A172 (cell line): ENCODE measurements at places on chromosomes 16 and 17.

GRCh38 chr16:83185902-83186301 lies 559.1 kb downstream of the CDH13 start:
- DNase-seq: no peak

DNA sequence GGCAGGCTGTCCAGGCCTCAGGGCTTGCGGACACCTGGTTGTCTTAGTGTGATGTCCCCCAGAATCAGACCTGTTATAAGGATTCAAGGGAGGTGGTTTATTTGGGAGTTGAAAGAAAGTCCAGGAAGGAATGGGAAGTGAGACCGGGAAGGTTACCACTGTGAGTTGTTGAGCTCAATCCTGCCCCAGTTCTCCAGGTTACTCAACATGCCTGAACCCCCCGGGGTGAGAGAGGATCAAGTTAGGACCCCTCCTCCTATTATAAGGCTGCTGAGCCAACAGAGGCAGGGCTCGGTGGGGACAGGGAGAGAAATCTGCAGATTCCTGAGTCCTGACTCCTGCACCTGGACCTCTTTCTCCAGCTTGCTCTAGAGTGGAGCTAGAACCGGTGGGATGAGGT lies 86.4 kb downstream of the MRM1 start:
- no peak for DNase-seq

DNA sequence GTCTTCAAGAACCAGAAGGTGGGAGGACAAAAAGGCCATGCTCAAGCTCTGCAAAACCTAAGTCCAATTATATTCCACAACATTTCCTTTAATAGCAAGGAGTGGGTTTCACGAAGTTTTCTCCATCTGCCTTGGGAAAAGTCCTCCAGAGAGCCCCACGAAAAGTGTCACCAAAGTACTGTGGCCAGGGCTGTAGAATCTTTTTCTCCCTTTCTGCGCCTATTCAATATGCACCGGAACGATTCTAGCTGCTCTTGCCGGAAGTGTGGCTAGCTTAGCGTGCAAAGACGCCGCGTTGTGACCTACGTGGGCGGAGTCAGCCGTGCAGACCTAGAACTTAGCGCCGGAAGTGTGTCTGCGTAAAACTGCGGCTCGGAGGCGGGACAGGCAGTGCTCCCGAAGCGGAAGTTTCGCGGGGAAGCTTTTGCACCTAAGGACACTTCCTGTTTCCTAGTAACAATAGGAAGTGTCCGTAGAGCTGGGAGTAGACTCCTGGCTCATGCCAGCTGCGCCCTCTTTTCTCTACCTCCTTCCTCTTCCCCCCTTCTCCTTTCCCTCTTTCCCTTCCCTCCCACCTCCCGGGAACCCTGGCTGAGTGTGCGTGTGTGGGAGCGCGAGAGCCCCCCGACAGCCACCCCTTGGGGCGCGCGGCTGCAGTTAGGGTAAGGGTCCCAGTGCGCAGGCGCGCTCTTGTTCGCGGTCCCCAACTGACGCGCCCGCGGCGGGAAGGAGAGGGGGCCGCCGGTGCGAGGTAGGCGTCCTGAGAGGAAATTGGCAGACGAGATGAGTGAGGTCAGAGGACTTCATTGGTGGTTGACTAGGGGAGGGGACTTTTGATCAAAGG lies at the start of the genes ZNF646 and ZNF668:
Gene ZNF646, plus strand, starts transcription at position 453 of the 844 bp plus-strand sequence. CDS start 1,903 bp downstream, outside the sequence.
Gene ZNF668, minus strand, starts transcription at position 271 of the 844 bp plus-strand sequence. CDS start 9,781 bp downstream, outside the sequence.
- DNase-seq: peak; percentile 99

GRCh38 chr17:70517816-70518215 lies 348.5 kb downstream of the KCNJ2 start:
- DNase-seq: no peak

GRCh38 chr16:77888871-77889270 lies 100.5 kb downstream of the VAT1L start:
- no peak for DNase-seq

DNA sequence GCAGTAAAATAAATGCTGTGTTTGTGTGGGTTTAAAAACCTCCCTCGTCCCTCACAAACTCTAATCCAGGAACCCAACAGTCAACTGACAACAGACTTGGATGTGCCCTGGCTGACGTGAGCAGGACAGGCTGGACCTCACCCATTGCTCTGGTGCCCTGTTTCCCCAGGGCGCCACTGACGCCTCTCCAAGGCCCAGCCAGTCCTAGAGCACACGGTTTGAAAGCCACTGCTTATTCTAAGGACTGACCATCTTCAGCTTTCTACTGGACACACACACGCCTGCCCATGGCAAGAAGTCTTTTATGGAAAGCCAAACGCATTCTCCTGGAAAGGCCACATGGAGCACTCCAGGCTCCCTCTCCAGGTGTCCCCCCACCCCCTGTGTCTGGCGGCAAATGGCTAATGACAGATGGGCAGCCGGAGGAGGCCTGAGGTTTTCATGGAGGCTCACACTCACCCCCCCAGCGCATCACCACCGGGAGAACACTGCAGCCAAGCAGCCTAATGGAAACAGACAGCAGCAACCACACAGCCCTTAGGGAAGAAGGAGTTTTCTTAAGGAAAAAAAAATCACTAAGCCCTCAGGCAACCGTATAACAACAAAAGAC lies 319.2 kb downstream of the SOX9 start:
- DNase-seq: no peak

GRCh38 chr17:83190004-83190385 lies 110.6 kb downstream of the METRNL start:
- no peak for DNase-seq

- no peak for DNase-seq
Observed at GRCh38 chr16:4519274-4520058, 19.1 kb downstream of the CDIP1 start.

GRCh38 chr16:28188085-28188916 lies 23.5 kb downstream of the XPO6 start:
- no peak for DNase-seq

DNA sequence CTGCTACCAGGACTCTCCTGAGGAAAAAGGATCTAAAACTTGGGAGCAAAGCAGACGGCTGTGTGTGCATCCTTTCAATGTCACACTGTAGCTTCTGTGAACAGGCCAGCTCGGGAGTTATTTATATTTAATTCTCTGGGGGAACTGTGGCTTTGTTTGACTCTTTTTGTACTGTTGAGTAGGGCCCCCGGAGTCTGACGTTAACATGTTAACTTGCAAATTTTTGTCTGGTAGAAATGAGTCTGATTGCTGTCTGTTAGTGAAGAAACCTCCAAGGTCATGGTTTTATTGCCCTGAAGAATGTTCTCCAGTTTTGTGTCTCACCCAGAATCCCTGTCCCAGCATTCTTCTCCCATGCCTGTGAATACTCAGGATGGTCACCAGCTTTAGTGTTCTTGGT lies 14.2 kb upstream of the KCNG4 start:
- no peak for DNase-seq

DNA sequence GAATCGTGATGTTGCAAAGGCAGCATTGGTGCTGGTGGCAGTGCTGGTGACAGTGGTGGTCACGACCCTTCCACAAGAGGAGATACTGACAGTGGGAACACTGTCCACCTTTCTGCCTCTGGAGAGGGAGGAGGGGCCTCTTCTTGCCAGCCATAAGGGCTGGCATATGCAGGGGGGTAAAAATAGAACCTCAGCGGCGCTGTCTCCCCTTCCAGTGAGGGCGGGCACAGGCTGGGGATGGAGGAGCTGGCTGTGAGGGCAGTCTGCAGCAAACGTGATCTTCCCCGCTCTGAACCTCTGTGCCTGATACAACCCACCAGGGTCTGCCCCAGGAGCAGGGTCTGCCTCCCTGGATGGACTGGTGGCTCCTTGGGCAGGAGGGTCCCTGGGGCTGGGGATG lies 3.4 kb downstream of the RAP1GAP2 start:
- no peak for DNase-seq

- no peak for DNase-seq
Observed at GRCh38 chr17:39638317-39638716, 1.4 kb downstream of the STARD3 start.

DNA sequence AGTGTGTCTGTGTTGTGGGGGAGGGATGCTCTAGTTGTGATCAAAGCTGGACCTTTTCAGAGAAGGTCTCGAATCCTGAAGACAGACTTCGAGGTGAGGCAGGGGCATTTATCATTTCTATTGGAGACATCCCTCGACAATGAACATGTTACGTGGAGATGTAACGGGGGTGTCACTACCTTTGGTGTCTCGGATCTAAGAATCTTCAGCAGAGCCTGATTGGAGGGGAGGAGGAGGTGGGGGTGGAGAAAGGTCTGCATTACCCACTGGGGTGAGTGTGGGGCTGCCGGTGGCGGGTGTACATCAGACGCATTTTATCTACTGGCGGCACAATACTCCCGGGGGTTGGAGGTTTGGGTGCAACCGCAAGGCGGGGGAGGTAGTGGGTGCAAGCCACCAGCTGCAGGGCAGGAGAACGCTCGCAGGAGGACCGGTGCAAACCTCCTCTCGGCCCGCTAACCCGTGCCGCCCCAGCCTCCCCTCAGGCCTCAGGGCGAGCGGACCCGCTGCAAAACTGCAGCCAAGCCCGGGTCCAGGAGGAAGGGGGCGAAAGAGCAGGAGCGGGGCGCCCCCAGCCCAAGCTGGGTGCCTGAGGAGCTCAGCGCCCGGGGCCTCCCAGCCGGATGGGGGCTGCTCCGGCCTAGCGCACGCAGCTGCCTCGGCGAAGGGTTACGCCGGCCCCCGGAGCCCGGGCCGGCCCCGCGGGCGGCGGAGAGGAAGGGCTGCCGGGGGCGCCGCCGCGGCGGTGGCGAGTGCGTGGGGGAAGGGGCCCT lies 735 bp downstream of the ZNF652 start:
- peak; percentile 34 for DNase-seq

GRCh38 chr17:8503807-8504206 lies 68.1 kb downstream of the NDEL1 start:
- no peak for DNase-seq

DNA sequence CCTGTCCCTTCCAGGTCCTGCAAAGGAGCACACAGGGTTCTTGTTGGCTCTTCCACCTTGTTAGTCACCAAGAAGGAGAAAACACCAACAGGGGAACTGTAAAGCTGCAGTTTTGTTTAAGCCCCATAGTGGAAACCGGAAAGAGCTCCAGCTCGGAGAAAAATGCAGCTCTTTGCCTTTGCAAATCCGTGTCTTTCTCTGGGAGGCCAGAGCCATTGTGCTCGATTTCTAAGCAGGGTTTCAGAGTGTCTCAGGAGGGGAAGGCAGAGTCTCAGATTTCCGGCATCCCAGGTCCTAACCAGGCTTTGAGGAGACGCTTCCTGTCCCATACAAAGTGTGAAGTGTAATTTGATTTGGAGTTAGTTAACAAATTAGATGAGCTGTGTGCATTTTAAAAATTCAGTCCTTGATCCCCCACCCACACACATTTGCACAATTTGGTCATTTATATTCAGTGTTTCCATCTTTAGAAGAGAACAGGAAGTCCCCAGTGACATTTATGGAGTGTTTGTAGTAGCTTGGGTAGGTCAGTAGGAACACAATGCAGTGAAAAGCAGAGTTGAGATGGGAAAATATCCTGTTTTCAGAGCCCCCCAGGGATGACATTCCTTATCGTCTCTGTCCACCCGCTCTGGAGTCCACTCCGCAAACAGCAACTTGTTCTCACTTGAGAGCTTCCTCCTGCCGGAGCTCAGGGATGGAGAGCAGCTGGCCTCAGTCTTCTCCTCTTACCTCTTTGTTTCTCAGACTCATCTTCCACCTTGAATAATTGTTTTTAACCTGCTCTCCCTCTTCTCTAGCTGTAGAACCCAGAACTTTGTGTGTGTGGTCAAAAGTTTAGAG lies 331.9 kb downstream of the SEC14L1 start:
- no peak for DNase-seq

DNA sequence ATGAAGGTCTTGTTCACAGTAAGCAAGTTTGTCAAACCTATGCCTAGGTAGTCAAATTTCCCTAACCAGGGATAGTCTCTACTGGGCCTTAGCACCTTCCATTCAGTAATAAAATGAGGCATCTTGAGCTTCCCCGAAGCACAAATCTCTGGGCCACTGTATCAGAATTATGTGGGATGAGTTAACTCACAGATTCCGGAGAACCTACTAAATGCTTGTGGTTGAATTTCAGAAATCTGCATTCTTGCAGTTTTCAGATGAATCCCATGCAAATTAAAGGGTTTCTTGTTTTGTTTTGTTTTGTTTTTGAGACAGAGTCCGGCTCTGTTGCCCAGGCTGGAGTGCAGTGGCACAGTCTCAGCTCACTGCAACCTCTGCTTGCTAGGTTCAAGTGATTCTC lies 478.8 kb upstream of the HSBP1 start:
- no peak for DNase-seq

GRCh38 chr17:31788956-31789355 lies 70.1 kb downstream of the COPRS start:
- DNase-seq: no peak

GRCh38 chr17:7673239-7673638 lies 14.1 kb downstream of the TP53 start:
- DNase-seq: peak; percentile 27

DNA sequence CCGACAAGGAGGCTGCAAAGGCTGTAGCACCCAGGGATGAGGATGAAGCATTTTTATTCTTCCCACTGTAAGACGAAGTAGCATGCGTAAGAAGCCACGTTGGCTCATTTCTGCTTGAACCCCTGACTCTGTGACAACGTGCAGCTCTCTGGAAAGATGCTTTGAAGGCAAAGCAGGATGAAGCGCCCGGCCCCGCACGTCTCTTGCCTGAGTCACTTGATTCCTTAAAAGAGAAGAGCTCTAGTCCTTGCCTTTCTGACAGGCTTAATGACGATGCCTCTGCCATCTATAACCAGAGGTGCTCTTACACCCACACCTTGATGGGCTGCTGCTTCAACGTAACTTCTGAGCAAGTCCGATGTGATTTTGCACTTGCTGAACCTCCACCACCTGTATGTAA lies 76.7 kb upstream of the MED9 start:
- DNase-seq: no peak

DNA sequence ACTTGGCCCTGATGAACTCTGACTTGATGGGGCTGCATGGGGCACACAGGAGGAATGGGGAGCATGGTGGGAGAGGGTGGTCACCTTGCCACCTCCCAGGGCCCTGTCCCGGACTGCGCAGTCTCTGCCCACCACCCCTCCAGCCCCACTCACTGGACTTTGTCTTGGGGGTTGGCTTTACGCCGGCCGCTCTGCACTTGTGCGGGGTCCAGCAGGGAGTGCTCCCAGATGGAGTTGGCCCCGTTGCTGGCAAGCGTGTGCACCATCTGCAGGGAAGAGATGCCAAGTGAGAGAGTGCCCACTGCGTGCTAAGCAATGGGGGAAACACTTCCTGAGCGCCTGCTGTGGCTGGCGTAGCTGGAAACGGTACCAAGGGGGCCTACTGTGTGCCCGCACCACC lies 6.7 kb downstream of the GIT1 start:
- DNase-seq: no peak

DNA sequence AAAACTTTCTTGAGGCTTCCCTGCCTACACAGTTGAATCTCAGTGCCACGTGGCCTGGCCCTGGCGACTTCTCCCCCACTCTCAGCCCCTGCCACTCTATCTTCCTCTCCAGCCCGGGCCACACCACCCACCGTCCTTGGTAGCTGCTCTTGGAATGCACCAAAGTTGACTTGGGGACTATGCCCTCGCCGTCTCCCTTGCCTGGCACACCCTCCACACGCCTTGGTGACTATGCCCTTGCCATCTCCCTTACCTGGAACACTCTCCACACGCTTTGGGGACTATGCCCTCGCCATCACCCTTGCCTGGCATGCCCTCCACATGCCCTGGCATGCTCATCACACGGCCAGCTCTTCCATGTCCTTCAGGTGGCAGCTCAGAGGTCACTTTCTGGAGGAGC lies 15.5 kb upstream of the TVP23A start:
- no peak for DNase-seq

GRCh38 chr16:27446721-27447120 lies 44.7 kb downstream of the IL21R start:
- DNase-seq: no peak
